ENCODE measurements at places on chromosomes 1 and 21.

DNA sequence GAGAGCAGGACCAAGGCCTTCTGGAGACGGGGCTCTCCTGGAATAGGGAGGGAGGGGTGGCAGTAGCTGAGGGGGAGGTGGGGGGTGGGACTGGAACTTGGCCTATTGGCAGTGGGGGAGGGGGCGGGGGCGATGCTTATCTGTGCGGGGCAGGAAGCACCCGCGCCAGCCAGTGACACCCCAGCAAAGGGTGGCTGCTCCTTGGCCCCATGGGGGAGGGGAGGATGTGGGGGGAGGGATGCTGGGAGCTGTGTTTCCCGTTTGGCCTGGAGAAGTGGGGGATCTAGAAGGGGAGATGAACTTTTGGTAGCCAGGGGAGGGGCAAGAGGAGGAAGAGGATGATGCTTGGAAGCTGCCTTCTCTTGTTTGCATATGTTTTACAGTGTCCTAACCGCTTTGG, 11.0 kb downstream of the ZBTB7B start:
- peaks cover 15% of the 10 kb centered on the region for H3K4me1 ChIP-seq
- no peak for DNase-seq
- no peaks in the 10 kb centered on the region for H3K27me3 ChIP-seq
- H3K4me3 ChIP-seq, result no peak overlapping the region
- no peak overlapping the region for H3K27ac ChIP-seq

GRCh38 chr1:242731446-242731845, 206.9 kb upstream of the PLD5 start:
- no peak overlapping the region for H3K4me3 ChIP-seq
- H3K27ac ChIP-seq, result no peak overlapping the region
- no peaks in the 10 kb centered on the region for H3K36me3 ChIP-seq
- H3K4me1 ChIP-seq, result no peaks in the 10 kb centered on the region

- no peaks in the 10 kb centered on the region for H3K4me1 ChIP-seq
- H3K27ac ChIP-seq, result no peak overlapping the region
- H3K27me3 ChIP-seq, result no peaks in the 10 kb centered on the region
Measured at GRCh38 chr1:200837931-200838571, 34.7 kb upstream of the GPR25 start.

DNA sequence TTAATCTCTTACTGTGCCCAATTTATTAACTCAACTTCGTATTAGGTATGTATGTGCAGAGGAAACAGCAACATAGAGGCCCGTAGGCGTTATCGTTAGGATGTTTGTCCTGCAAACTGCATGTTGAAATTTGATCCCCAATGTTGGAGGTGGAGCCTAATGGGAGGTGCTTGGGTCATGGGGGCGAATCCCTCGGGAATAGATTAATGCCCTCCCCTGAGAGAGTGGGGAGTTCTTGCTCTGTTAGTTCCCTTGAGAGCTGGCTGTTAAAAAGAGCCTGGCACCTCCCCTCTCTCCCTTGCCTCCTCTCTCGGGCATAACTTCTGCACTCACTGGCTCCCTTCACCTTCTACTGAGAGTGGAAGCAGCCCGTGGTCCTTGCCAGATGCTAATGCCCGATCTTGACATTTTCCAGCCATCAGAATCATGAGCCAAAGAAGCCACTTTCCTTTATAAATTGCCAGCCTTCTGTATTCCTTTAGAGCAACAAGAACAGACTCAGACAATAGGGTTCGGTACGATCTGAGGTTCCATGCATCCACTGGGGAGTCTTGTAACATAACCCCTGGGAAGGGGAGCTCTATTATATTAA, 149.0 kb upstream of the RAB4A start:
- no peak overlapping the region for H3K27ac ChIP-seq
- no peak for DNase-seq
- H3K4me3 ChIP-seq, result no peak overlapping the region
- H3K4me1 ChIP-seq, result peaks cover 2% of the 10 kb centered on the region
- H3K27me3 ChIP-seq, result no peaks in the 10 kb centered on the region
- no peaks in the 10 kb centered on the region for H3K36me3 ChIP-seq

DNA sequence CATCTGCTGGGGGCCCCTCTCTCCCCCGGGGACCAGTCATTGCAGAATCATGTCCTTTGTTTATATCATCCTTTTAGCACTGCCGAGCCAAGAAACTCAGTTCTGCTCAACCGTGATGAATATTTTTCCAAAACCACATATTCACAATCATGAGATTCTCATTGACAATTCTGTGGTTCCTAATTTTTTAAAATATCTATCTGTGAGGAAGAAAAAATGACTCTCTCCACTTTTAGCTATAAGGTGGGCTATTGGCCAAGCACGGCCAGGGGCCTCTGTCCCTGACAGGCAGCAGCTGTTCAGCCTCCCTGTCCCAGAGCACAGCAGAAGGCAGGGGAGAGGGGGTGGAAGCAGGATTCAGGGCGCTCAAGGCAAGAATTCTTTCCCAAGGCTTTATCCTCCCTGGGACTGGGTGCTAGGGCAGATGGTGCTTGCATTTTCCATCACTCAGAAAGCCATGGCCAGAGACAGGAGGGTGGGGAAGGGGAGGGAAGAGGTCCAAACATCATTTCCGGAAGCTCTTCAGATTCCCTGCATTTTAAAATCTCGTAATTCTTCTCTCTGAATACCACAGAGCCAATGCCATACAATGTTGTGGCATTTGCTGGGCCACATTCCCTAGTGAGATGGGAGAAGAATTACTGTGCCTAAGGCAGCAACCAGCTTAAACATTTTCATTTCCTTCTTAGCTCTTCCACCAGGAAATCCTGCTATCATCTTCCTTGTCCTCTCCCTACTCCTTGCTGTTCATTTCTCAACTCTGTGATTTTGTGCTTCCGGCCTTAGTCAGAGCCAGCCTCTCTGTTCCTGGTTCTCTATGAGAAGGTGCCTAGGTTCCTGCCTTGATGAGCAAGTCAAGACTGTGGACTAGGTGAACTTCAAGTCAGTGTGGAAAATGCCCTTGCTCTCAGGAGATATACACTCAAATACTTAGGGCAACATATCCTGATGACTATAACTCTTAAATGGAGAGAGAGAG, 60.3 kb downstream of the KCNJ6 start:
- no peak overlapping the region for H3K27ac ChIP-seq
- no peaks in the 10 kb centered on the region for H3K36me3 ChIP-seq
- no peak overlapping the region for H3K4me3 ChIP-seq
- no peaks in the 10 kb centered on the region for H3K4me1 ChIP-seq
- no peaks in the 10 kb centered on the region for H3K27me3 ChIP-seq
- no peak for DNase-seq

DNA sequence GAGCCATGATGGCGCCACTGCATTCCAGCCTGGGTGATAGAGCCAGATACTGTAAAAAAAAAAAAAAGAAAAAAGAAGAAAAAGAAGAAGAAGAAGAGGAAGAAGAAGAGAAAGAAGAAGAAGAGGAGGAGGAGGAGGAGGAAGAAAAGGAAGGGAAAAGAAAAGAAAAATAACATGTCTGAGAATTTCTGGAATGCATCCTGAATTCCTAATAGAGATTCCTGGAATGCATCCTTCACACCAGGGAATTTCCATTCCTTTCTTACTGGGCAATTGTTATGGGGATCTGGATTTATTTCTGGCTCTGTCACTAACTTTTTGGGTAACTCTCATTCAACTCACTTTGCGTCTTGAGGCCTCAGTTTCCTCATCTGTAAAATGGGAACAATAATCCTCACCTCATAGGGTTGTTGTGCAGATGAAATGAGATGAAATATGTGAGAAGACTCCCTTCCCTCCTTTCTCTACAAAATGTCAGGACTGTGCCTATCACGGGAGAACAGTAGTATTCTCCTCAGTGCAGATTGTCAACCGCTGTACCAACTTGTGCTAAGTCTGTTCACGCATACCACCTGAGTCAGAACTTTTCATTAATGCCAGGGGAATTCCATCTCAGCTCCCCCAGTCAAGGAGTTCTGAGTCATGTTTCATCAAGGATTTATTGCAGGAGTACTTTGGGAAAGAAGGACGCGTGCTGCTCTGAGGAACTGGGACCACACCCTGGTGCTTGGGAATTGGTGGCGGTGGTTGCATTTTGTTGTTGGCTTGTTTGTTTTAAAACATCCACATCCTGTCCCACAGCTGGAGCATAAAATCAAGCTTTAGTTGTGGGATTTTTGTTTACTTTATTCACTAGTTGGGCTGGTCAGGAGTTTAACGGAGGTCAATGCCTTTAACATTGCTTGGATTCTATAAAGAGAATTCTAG, 42.4 kb upstream of the ROR1 start:
- H3K27ac ChIP-seq, result peak overlapping the region; percentile 43
- H3K27me3 ChIP-seq, result no peaks in the 10 kb centered on the region
- DNase-seq, result no peak
- H3K36me3 ChIP-seq, result no peaks in the 10 kb centered on the region
- no peak overlapping the region for H3K4me3 ChIP-seq

DNA sequence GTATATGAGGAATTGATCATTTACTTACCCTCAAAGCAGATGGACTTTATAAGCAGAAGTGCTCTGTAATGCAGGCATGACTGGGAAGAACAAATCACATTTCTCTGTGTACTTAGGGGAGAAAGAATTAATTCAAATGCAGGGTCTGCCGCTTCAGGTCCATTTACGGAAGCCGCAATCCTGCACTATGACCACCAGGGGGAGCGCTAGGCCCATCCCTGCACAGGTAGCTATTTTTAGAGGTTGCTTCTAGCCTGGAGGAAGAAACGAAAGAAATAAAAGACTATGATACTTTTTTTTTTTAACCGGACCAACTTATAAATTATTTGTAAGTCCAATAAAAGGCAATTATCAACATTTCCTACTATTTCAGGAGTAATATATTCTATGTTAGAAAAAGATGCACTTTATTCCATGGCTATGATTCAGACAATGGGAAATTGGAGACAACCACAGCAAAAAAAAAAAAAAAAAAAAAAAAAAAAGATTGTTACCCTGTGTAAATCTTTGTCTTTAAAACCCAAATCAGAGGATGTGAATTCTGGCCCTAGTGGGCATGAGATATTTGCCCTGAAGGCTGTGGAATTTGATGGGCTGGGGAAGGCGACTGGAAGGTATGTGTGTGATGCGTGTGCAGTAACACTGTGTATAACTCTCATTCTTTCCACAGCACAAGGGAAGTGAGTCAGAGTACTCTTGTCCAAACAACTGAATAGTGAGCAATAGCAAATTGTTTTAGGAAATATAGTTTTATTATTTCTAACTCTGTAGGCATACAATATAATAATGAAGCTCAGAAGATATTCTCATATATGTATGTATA, 12.9 kb upstream of the FYB2 start:
- H3K36me3 ChIP-seq, result no peaks in the 10 kb centered on the region
- no peaks in the 10 kb centered on the region for H3K27me3 ChIP-seq
- DNase-seq, result peak; percentile 73
- H3K27ac ChIP-seq, result no peak overlapping the region
- no peaks in the 10 kb centered on the region for H3K4me1 ChIP-seq

- no peaks in the 10 kb centered on the region for H3K36me3 ChIP-seq
- no peaks in the 10 kb centered on the region for H3K27me3 ChIP-seq
- no peak overlapping the region for H3K27ac ChIP-seq
Measured at GRCh38 chr1:151635479-151636072, 23.7 kb downstream of the SNX27 start.

- H3K36me3 ChIP-seq, result no peaks in the 10 kb centered on the region
- peak overlapping the region; percentile 76 for H3K27ac ChIP-seq
- H3K27me3 ChIP-seq, result no peaks in the 10 kb centered on the region
- H3K4me3 ChIP-seq, result no peak overlapping the region
Measured at GRCh38 chr1:180522213-180522515, 19.8 kb upstream of the ACBD6 start.

DNA sequence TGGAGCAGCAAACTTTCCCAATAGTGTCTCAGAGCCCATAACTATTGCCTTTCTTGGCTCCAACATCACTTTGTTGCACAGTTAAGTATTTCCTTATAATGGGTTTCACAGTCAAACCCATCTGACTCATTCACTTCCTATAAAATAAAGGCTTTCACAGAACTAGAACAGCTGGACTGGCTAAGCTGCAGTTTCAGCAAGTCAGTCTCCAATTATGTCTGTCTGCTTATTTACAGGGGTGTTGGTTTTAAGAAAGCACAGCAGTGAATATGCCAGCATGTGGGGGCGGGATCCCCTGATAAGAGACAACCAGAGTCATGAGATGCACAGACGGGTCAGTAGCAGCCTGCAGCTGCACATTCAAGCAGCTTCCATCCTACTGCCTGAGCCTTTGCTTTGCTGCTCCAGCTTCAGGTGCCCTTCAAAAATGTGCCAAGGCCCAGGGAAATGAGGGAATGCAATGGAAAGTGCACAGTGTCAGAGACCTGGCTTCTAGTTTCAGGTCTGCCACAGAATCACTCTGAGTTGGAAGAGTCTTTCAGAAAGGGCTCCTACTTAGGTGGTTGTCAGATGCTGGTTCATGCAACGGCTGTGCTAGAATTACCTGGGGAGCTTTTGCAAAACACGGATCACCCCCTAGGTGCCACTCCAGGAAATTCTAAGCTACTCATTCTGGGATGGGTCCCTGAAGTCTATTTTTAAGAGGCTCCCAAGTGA, 24.8 kb downstream of the RNF19B start:
- peaks cover 2% of the 10 kb centered on the region for H3K4me1 ChIP-seq
- no peak for DNase-seq
- no peak overlapping the region for H3K27ac ChIP-seq
- no peak overlapping the region for H3K4me3 ChIP-seq
- no peaks in the 10 kb centered on the region for H3K27me3 ChIP-seq
- peaks cover 45% of the 10 kb centered on the region for H3K36me3 ChIP-seq

GRCh38 chr1:187959062-187959461, 1130.3 kb downstream of the PLA2G4A start:
- no peak overlapping the region for H3K27ac ChIP-seq
- H3K4me1 ChIP-seq, result no peaks in the 10 kb centered on the region
- H3K36me3 ChIP-seq, result no peaks in the 10 kb centered on the region
- no peak for DNase-seq
- H3K4me3 ChIP-seq, result no peak overlapping the region

Measured in trophoblast cell (in vitro differentiated cells and primary cell).